Fibroblast of the aortic adventitia (primary cell): ENCODE measurements at places on chromosomes 12 and 14. TPM values are rescaled to one million over a fixed set of nuclear protein-coding genes. Genes with fewer than 3 reads are reported as not detected.

Gene ASCL1
- total RNA-seq = not detected in 2 replicates

Gene SLC38A4
- 1.6 and 4.6 TPM in 2 replicates for total RNA-seq

Gene RASSF3
- 7.7 and 13.6 TPM in 2 replicates for total RNA-seq

Gene JAG2
- total RNA-seq = 0.63 and 3.1 TPM in 2 replicates

Gene FOXA1
- total RNA-seq = not detected in 2 replicates

Gene TROAP
- 4.0 and 11.3 TPM in 2 replicates for total RNA-seq

Gene MYF5
- not detected in 2 replicates for total RNA-seq

Gene SERPINA12
- total RNA-seq = not detected in 2 replicates

Gene EGLN3
- total RNA-seq = 0.18 and 2.0 TPM in 2 replicates

Gene CCDC175
- total RNA-seq = not detected in 2 replicates

Gene CACNA2D4
- total RNA-seq = 0.08 and 0.27 TPM in 2 replicates

Gene SLC4A8
- total RNA-seq = 4.7 and 8.4 TPM in 2 replicates

Gene TPPP2
- total RNA-seq = not detected in 2 replicates

Gene MDM1
- total RNA-seq = 15.5 and 23.2 TPM in 2 replicates
